ENCODE measurements at places on chromosomes 13 and 19.

DNA sequence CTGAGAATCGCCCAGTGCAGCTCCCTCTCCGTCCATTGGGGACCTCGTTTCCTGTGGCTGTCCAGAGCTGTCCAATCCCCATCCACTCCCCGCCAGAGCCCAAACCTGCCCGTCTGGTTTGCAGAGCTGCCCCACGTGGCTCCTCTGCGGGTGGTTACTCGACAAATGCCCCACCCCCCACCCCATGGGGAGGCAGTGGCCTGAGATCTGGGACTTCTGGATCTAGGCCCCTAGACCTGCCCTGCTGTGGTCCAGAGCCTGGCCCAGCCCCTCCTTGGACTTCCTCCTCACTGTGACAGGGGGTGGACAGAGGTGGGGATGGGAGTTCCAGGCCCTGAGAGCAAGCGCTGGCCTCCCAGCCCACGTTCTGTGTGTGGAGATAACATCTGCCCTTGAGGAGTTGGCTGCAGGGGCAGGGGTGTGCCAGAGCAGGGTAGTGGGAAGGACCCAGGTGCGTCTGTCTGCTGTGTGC is 29.1 kb downstream of the PAK4 start:
- DNase-seq = no peak

- no peak for DNase-seq
Measured at GRCh38 chr19:50838239-50838638, 4.9 kb upstream of the KLK15 start.

DNA sequence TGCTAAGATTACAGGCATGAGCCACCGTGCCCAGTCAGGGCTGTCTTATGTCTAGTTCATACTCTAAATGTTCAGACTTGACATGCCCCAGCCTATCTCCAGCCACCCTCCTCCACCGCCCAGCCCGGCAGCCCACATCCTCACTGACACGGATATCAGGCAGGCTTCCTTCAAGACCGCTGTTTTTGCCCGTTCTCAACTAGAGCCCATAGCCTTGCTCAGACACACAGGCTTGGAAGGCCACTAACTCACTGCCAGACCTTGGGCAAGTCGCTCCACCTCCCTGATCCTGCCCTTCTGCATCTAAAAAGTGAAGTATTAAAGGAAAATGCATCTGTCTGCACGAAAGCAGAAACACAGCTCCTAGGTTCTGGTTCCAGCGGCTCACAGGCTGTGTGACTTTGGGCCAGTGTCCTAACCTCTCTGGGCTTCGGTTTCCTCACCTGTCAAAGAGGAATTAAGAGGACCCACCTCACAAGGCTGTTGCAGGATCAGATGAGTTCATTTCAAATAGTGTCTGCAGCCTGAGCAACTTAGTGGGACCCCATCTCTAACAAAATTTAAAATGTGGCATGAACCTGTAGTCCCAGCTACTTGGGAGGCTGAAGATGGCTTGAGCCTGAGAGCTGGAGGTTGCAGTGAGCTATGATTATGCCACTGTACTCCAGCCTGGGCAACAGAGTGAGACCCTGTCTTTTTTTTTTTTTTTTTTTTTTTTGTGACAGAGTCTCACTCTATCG is 14.5 kb upstream of the CERS4 start:
- peak; percentile 44 for DNase-seq

GRCh38 chr13:38372820-38373383 is 23.3 kb downstream of the UFM1 start:
- DNase-seq = no peak

DNA sequence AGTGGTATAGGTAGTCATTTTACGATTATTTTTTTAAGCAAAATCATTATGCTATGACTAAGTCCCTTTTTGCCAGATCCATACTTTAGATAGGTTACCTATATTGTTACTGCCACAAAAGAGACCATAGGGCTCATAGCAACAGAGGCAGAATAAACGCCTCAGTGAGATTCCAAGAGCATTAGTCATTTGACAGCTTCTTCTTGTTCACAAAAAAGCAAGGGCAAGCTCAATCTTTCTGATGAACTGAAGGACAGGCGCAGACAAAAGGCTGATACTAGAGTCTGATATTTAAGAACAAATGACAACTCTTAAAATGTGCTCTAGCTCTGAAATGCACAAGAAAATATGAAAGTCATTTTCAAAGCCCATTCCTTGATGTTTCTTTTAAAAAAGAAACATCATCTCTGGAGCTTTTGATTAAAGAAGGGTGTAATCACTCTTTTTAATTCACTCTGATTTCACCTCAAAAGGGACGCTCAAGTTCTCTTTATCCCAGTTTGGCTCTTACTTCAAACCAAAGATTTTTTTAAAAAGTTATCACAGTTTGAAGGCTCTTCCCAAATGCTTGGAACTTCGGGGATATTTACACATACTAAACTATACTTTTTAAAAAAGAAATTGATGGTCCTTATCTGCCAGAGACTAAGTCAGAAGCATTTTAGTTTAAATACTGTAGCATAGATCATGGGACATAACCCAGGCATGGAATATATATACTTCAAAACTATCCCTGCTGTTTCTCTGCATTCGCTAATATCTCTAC is 187.2 kb downstream of the EFNB2 start:
- no peak for DNase-seq

DNA sequence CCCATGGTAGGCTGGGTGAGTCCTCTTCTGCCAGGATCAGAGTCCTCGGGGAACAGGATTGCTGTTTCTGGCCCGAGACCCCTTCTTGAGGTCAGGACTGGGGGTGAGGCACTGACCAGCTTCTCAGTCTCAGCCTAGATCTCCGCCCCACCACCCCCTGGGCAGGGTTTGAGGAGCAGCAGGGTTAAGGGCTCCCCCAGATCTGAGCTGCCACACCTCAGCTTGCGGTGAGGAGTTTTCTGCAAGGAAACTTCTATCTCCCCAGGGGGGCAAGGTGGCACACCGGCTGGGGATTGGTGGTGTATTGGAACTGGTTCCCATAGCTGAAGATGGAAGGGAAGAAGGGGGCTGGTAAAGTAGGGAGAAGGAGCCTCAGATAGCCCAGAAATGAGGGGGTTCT is 19.5 kb downstream of the CHST8 start:
- no peak for DNase-seq

GRCh38 chr19:31372246-31372781 is 23.1 kb upstream of the TSHZ3 start:
- no peak for DNase-seq

DNA sequence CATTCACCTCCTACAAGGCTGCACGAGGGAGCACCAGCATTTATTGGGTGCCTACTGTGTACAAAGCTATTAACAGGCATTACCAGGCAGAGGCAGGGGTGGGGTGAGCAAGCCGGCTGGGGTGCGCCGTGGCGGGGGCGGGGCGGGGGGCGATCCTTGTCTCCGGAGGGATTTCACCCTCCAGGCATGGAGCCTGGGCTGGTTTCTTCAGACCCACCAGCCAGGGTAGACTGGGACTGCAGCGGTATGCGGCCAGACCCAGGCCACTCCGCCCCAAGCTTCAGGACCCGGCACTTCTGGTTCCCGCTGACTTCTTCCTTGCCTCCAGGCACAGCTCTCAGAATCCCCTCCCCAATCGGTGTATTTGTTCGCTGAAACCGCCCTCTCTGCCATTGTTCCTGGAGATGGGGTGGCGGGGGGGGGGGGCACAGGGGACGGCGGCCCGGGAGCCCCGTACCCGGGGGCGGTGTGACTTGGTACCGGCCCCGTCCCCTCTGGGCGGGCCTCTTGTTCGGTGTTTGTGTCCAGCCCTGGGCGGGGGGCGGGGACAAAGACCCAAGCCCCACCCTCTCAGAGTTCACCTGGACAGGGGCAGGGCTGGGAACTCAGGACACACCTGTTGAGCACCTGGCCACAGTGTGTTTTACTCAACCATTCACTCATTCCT is 14.4 kb downstream of the TJP3 start:
- DNase-seq = no peak

DNA sequence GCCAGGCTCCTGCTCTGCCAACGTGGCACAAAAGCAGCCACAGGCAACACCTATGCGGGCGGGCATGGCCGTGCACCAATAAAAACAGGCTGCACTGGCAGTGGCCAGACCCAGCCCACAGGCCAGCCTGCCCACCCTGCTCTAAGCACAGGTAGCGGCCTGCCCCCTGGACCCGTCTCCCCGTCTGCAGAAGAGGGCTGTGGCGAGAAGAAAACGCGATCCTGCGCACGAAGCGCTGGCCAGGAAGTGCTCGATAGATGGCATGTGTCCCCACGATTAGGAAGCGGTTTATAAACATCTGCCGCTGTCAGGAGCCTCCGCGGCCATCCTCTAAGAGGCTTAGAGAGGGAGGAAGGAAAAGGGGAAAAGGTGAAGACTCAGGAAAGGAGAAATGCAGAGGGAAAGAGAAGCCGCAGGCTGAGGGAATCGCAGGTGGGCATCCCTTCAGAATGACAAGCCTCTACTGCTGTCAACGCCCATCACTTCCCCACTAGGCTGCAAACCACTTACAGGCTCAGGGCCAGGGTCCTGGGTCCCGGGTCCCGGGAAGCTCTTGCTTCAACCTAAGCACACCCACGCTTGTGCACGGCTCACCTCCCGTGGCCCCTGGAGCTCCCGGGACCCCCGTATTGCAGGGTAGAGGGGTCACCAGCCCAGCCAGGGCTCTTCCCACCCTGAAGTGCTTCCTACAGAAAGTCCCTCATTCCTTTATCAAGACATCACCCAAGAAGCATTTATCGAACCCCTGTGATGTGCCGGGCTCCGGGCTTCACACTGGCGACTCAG is 10.5 kb downstream of the MLLT1 start:
- DNase-seq = no peak

GRCh38 chr19:29079356-29080032 is 133.5 kb downstream of the UQCRFS1 start:
- no peak for DNase-seq

DNA sequence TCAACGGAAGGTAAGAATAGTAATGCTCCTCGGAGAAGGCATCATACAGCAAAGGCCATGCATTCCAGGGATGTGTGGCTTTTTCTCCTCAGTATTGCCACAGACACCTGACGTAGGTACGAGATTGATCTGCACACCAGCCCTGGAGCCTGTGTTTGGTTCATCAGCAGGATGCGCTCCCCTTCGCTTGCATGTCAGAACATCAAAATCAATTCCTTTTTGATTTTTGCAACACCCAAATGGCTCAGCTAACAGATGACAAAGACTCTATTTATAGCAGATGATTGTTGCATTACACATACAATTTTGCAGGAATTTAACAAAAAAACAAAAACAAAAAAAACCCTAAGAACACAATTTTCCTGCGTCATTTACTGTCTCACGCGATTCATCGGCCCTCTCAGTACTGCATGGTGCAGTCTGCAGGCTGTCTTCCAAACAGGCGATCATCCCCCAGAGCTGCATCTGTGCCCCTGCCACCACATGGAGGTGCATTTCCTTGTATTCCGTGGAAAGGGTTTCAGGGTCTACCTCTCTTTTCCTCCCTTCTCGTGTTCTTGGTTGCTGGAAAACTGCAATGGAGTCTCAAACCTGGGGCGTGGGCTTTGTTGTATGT is 207.3 kb downstream of the TEX29 start:
- no peak for DNase-seq

DNA sequence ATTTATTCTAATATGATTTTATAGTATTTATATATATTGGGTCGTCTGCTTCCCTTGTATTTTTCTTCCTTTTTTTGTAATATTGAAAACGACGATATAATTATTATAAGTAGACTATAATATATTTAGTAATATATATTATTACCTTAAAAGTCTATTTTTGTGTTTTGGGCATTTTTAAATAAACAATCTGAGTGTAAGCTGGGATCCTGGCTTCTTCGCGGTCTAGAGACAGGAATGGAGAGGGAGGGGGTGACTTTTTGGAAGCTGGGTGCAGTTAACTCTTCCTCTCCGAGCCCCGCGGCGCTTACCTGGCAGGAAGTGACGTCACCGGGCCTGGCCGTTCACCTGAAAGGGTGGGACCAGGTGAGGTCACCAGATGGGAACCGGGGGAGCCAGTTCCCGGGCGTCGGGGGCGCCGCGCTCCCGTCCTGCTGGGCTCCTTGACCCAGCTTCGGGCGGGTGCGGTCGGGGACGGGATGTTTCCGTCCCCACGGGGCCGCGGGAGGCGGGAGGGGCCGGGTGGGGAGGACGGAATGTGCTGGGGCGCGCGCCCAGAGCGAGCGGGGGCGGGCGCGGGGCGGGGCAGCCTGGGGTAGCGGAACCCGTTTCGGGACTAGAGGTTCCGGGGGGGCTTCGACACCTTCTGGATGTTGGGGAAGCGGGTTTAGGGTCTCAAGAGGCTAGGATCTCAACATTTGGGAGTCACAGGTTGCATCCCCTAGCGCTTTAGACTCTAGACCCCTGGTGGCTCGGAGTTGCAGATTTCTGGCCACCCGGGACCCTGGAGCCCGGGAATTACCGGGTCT is 2.8 kb downstream of the ZFP36 start:
- DNase-seq = peak; percentile 76

DNA sequence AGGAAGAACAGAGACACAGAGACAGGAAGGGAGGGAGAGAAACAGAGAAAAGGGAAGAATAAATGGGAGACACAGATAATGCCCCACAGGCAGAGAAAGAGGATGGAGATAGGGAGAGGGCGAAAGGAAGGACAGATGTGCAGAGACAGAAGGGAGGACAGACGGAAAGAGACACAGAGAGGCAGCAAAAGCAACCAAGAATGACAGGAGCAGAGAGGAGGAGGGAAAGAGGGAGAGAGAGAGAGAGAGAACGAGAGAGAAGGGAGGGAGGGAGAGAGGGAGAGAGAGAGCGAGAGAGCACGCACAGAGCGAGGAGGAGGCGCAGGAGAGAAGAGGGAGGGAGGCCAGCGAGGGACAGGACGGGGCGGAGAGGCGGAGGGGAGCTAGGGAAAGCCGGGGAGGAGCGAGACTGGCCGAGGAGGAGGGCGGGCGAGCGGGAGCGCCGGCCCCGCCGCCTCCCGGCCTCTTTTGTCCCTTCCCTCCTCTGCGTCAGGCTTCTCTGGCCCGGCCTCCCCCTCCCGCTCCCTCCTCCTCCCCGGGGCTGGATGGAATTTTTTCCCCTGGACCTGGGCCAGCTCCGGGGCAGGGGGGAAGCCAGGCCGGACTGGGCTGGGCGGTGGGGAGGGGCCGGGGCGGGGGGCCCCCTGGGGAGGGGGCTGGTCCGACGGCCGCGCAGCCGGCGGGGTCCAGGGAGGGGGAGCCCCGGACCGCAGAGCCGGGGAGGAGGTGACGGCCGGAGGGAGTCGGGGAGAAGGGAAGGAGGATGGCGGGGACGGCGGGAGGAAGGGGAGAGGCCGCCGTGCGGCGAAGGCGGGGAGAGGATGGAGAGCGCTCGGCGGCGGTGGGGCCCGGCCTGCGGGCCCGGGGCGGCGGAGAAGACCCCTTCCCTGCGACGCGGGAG is 4.2 kb upstream of the SPACA6 start:
- no peak for DNase-seq

DNA sequence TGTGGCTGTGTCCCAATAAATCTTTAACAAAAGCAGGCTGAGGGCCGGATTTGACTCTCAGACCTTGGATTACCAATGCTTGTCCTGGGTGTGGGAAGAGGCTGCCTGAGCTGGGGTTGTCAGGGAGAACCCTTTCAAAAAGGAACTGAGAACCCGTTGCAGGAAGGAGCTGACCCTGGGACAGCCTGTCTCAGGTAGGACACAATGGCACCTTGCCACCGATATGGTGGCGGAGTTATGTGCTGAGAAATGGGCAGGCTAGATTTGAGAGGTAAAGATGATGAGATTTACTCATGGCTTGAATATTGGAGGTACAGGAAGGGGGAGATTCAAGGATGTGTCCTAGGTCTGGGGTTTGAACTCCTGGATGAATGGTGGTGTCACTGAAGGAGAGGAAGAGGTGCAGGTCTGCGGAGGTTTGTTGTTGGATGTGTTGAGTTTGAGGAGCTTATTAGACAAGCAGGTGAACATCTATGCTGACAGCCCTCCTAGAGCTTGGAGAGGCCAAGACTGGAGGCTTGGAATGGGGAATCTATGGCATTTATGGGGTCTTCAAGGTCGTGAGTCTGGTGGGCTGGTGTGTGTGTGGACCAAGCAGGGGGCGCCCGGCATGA is 7.2 kb downstream of the PLEKHF1 start:
- DNase-seq = no peak

- no peak for DNase-seq
Measured at GRCh38 chr19:47107202-47107952, 6.2 kb downstream of the ZC3H4 start.
